Ascending aorta (tissue), 2 donors: ENCODE measurements at places on chromosomes 5 and 9.

GRCh38 chr5:168790002-168790635, 211.0 kb upstream of the PANK3 start:
- H3K4me1 ChIP-seq: no peaks in the 10 kb centered on the region
- H3K36me3 ChIP-seq: peaks cover 9% of the 10 kb centered on the region
- no peak overlapping the region for H3K4me3 ChIP-seq
- peak overlapping the region; percentile 1 for H3K27ac ChIP-seq
- no peaks in the 10 kb centered on the region for H3K27me3 ChIP-seq
- no peak for DNase-seq

DNA sequence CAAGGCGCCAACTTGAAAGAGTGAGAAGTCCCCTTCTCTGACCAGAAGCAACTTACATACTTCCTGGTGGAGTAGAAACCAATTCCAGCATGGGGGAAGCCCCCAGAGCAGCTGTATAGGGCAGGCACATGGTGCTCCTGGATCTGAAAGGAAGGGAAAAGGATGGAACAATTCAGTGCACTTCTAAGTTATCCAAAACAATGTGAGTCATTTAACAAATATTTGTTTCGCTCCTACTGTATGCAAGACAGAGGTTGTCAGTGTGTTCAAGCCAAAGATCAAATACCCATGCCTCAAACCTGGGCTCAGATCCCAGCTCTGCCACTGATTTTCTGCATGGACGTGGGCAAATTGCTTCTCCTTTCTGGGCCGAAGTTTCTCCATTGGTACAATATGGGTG, 67.1 kb downstream of the LHX2 start:
- DNase-seq: no peak
- no peak overlapping the region for H3K4me3 ChIP-seq
- H3K4me1 ChIP-seq: no peaks in the 10 kb centered on the region
- no peaks in the 10 kb centered on the region for H3K36me3 ChIP-seq
- H3K27me3 ChIP-seq: no peaks in the 10 kb centered on the region

DNA sequence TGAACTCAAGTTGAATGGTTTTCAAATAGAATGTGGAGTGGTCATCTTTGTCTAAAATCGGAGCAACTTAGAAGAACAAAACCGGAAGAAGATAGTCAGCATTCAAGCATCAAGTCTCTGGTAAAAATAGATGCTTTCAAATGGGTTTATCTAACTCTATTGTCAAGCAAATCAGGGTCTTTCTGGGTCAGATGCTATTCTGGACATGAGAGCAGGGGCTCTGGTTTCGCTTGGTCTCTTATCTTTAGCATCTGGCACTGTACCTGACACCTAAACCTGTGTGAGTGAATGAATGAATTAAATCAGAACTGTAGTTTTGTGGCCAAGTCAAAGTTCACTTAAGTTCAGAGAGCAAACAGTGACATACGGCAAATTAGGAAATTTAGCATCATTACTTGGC, 173.5 kb downstream of the SLIT3 start:
- peaks cover 10% of the 10 kb centered on the region for H3K4me1 ChIP-seq
- no peaks in the 10 kb centered on the region for H3K27me3 ChIP-seq
- no peaks in the 10 kb centered on the region for H3K36me3 ChIP-seq
- no peak overlapping the region for H3K27ac ChIP-seq
- DNase-seq: no peak
- no peak overlapping the region for H3K4me3 ChIP-seq

DNA sequence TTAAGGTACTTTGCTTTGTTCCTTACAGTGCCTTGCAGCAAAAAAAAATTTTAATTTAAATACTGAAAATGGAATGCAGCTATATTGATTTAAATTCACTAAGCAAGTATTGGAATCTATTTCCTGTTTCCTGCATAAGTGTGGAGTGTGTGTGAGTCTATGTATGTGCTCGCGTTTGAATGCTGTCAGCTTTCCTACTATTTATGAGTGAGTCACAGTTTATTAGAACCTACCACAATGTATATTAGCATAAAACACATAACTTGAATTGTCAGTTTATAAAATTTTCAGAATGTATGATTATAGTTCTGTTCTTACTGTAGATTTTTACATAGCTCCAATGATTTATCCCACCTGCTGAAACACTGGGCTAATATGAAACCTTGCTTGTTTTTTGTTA, 302.1 kb downstream of the NR2F1-AS1 start:
- no peak overlapping the region for H3K4me3 ChIP-seq
- H3K27me3 ChIP-seq: no peaks in the 10 kb centered on the region
- H3K27ac ChIP-seq: no peak overlapping the region
- no peak for DNase-seq
- no peaks in the 10 kb centered on the region for H3K36me3 ChIP-seq

- H3K27me3 ChIP-seq: no peaks in the 10 kb centered on the region
- no peaks in the 10 kb centered on the region for H3K36me3 ChIP-seq
- H3K4me3 ChIP-seq: peak overlapping the region; percentile 99
- no peak for DNase-seq
- H3K4me1 ChIP-seq: peaks cover 10% of the 10 kb centered on the region
- H3K27ac ChIP-seq: no peak overlapping the region
These were observed 1.1 kb downstream of the SLC31A1 start for GRCh38 chr9:113222482-113222841.

- peak overlapping the region; percentile 23 for H3K4me3 ChIP-seq
- no peak for DNase-seq
- peaks cover 7% of the 10 kb centered on the region for H3K36me3 ChIP-seq
- no peaks in the 10 kb centered on the region for H3K27me3 ChIP-seq
These were observed 58.0 kb downstream of the ZNF510 start for GRCh38 chr9:96719921-96720320.

GRCh38 chr5:38651806-38652205, 95.4 kb upstream of the LIFR start:
- H3K36me3 ChIP-seq: no peaks in the 10 kb centered on the region
- H3K4me3 ChIP-seq: no peak overlapping the region
- no peaks in the 10 kb centered on the region for H3K4me1 ChIP-seq
- no peak for DNase-seq

GRCh38 chr5:119410448-119411159, 41.7 kb upstream of the HSD17B4 start:
- H3K27me3 ChIP-seq: no peaks in the 10 kb centered on the region
- no peak for DNase-seq
- H3K4me1 ChIP-seq: no peaks in the 10 kb centered on the region
- H3K4me3 ChIP-seq: no peak overlapping the region

DNA sequence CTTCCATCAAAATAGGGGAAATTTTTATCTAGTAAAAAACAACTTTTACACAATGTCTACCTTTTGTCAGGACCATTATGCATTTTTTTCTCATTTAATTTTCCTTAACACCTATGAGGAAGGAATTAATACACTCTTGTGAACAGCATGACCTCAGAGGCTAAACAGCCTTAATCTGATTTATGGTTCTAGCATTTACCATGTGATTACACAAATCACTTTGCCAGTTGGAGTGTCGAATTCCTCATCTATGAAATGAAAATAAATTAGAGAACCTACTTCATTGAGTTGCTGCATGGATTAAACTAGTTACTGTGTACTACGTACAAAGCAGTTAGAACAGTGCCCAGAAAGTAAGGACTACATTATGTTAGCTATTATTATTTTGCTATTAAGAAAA, 187.7 kb upstream of the MPDZ start:
- no peaks in the 10 kb centered on the region for H3K4me1 ChIP-seq
- no peak for DNase-seq
- H3K27me3 ChIP-seq: no peaks in the 10 kb centered on the region
- H3K4me3 ChIP-seq: no peak overlapping the region
- no peak overlapping the region for H3K27ac ChIP-seq

DNA sequence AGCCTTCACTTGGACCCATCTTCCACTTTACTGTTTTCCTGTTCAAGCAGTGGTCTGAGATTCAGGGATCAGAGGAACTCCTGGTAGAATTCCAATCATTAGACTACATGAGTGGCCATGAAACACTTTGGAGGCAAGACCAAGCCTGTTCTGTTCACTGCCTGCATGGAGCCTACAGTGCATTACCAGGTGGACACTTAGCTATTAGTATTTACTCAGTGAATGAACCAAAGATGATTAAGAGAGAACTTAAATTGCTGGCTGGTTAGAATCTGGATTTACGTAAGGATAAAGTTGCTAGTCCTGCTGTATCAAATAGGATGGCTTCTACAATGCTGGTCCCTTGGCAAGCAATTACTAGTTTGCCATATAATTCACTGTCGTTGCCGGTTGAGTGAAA, 245.5 kb downstream of the ARRDC3 start:
- no peak overlapping the region for H3K4me3 ChIP-seq
- no peak overlapping the region for H3K27ac ChIP-seq
- no peak for DNase-seq
- no peaks in the 10 kb centered on the region for H3K4me1 ChIP-seq
